ENCODE measurements at places on chromosomes 2 and 18.

- DNase-seq = no peak
Measured at GRCh38 chr2:192119536-192119935, 75.2 kb downstream of the TMEFF2 start.

- no peak for DNase-seq
Measured at GRCh38 chr2:134287323-134287722, 33.5 kb downstream of the MGAT5 start.

GRCh38 chr2:140808820-140809219, 1322.0 kb downstream of the LRP1B start:
- DNase-seq = no peak

DNA sequence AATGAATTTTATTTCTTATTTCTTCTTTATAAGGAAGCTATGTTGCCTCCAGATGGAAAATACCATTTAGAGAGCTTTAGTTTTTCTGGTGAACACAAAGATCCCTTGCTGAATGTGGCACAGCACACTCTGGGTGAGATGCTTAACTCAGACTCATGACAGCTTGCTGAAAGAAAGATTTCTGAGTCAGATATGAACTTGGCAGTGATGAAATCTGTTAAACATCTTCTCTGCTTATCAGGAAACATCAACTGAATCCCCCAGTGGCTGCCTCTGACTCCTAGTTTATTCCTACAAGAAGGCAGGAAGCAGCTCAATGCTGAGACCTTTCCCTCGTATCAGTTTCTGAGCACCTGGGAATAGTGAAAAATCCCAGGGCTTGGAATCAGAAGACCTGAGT, 162.8 kb downstream of the OSR1 start:
- peak; percentile 8 for DNase-seq

GRCh38 chr2:156907806-156908205, 349.7 kb upstream of the GALNT5 start:
- DNase-seq = no peak

- DNase-seq = no peak
Measured at GRCh38 chr2:127560931-127561280, 25.4 kb downstream of the MYO7B start.

GRCh38 chr18:36187826-36188721, 777 bp downstream of the MOCOS start:
- no peak for DNase-seq

GRCh38 chr2:224099861-224100643, 61.0 kb upstream of the SERPINE2 start:
- no peak for DNase-seq

- no peak for DNase-seq
Measured at GRCh38 chr2:126571403-126571802, 84.6 kb upstream of the GYPC start.

DNA sequence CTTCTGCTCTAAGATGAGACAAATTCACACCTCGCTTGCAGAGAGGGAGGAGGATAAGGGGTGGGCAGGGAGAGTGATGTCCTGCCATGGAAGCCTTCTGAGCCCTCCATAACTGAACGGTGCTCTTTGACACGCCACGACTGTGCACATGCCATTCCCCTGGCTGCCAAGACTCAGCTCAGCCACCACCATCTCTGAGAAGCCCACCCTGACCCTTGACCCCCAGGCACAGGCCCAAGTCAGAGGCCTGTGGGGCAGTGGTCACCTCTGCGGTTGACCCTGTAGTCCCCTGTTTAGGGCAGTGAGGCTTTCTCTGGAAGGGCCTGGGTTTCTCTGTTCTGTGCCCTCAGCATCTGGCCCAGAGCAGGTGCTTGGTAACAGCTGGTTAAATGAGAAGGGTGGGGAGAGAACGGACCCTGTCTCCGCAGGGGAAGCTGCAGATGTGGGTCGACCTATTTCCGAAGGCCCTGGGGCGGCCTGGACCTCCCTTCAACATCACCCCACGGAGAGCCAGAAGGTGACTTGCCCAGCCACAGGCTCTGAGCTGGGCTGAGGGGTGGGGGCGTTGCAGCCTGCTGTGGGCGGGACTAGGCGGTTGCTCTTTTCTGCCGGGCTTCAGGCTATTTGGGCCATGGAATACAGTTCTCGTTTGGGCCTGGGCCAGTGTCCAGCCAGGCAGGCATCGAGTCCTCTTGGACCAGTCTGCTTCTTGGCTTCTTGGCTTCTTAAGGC, 215.1 kb downstream of the DYSF start:
- DNase-seq = no peak

DNA sequence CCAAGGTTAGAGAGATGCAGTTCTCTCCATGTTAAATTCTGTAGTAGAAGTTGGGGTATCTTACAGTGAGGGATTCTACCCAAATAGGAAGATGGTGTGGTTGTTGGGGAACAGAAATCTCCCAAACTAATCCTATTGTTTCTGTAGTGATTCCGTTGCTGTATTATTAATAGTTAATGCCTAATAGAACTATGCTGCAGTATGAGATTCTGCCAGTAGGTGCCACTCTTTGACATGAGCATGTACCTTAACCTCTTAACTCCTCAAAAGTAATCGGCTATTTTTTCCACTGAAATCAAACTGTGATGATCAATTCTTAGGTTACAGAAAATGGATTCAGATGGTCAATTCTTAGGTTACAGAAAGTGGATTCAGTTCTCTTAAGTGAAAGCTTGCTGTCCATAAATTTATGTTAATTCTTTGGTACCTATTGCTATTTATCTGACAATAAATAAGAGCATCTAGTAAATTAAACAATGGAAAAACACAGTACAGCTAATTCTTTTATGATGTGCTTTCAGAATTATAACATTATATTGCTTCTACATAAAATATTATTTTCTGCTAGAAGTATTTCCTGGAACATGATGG, 97.9 kb upstream of the DLX2 start:
- DNase-seq = peak; percentile 14

DNA sequence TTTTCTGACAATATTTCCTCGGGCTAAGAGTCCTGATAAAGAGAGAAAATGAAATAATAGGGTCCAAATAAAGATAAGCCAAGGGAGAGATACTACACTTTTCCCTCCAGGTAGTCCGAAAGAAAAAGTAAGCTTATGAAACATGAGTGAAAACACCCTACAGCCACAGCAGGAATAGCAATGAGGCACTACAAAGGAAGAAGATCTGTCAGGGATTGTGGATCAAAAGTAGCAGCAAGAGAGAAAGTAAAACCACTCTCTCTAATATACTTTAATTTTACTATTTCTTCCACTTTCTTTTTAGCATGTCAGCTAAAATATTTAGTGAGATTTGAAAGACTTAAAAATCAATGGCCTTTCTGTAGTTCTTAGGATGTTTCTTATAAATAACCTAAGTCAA, 1601.8 kb downstream of the LRP1B start:
- no peak for DNase-seq

- no peak for DNase-seq
Measured at GRCh38 chr2:205770577-205770976, 88.3 kb downstream of the NRP2 start.

GRCh38 chr2:75555701-75556100, 5.0 kb downstream of the EVA1A start:
- no peak for DNase-seq

- peak; percentile 10 for DNase-seq
Measured at GRCh38 chr2:156115338-156115737, 217.2 kb downstream of the NR4A2 start.

GRCh38 chr2:85413592-85414420, 3.6 kb upstream of the CAPG start:
- DNase-seq = peak; percentile 18

- no peak for DNase-seq
Measured at GRCh38 chr18:44586782-44587524, 93.7 kb upstream of the SETBP1 start.

GRCh38 chr2:60391649-60392375, 161.6 kb downstream of the BCL11A start:
- no peak for DNase-seq
